ENCODE measurements at places on chromosomes 4 and X. TPM values are rescaled to one million over a fixed set of nuclear protein-coding genes. Genes with fewer than 3 reads are reported as not detected.

C4orf54 gene
- total RNA-seq = 6.4 TPM

C1QTNF7 gene
- total RNA-seq = 1.7 TPM

GLUD2 gene
- 1.5 TPM for total RNA-seq

UCP1 gene
- total RNA-seq = not detected

DTHD1 gene
- total RNA-seq = not detected

TLR3 gene
- 5.2 TPM for total RNA-seq

PABPC5 gene
- 0.87 TPM for total RNA-seq

ENPEP gene
- 4.1 TPM for total RNA-seq

SPATA18 gene
- 3.1 TPM for total RNA-seq

POU3F4 gene
- not detected for total RNA-seq

ADH1C gene
- total RNA-seq = 7.5 TPM

TGIF2LX gene
- total RNA-seq = not detected

ITM2A gene
- total RNA-seq = 76.8 TPM

BTK gene
- total RNA-seq = 5.4 TPM

PCYT1B gene
- total RNA-seq = not detected

ASB5 gene
- total RNA-seq = 2.7 TPM

LUZP4 gene
- total RNA-seq = not detected

CTAG2 gene
- total RNA-seq = not detected

PTCHD1 gene
- 0.05 TPM for total RNA-seq

SLC9B1 gene
- total RNA-seq = 0.95 TPM

RBBP7 gene
- total RNA-seq = 108 TPM

GABRG1 gene
- total RNA-seq = not detected

NDUFA1 gene
- total RNA-seq = 683 TPM

WDR44 gene
- total RNA-seq = 12.4 TPM

IL13RA1 gene
- total RNA-seq = 19.7 TPM

FGFR3 gene
- 1.8 TPM for total RNA-seq

AFP gene
- total RNA-seq = not detected

MBNL3 gene
- total RNA-seq = 27.5 TPM

IGFBP7 gene
- total RNA-seq = 862 TPM

BLOC1S4 gene
- 6.0 TPM for total RNA-seq

HCCS gene
- total RNA-seq = 50.8 TPM

TCEAL5 gene
- total RNA-seq = not detected

GPR119 gene
- total RNA-seq = not detected

XAGE1B gene
- total RNA-seq = not detected

CDX4 gene
- total RNA-seq = not detected

DCAF8L2 gene
- not detected for total RNA-seq

HSPA4L gene
- 6.2 TPM for total RNA-seq

NUDT10 gene
- 0.19 TPM for total RNA-seq

RBPJ gene
- total RNA-seq = 42.1 TPM

SCD5 gene
- total RNA-seq = 5.1 TPM

OTUD6A gene
- total RNA-seq = not detected

HUWE1 gene
- total RNA-seq = 107 TPM

NMU gene
- not detected for total RNA-seq

CNGA1 gene
- total RNA-seq = not detected

All from Right ventricle myocardium inferior (tissue), 1 donor.